NCI-H526 (cell line): ENCODE measurements at places on chromosomes 16 and 17.

- no peak for DNase-seq
Observed at GRCh38 chr17:15963670-15964110, 18.8 kb downstream of the ADORA2B start.

DNA sequence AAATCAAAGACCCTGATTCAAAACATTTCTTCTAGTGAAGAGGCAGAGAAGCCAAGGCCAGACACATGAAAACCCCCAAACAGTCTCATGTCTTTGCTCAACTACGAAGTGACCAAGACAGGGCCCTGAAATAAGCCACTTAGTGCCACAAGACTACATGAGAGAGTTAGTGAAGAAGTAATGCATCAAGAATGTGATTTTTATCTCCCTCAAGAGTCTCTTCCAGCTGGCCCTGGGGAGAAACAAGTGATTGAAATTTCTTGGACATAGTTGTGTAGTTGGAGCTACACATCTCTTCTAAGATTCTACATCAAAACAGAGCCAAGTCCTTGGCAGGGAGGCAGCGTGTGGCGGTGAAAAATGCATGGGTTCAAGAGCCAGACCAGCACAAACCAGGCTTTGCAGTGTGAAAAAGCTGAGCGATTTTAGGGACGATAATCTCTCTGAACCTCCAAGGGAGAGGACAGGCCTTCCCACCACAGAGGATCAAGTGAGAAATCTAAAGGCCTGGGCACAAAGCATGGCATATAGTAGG lies 30.6 kb downstream of the LYRM1 start:
- no peak for DNase-seq

DNA sequence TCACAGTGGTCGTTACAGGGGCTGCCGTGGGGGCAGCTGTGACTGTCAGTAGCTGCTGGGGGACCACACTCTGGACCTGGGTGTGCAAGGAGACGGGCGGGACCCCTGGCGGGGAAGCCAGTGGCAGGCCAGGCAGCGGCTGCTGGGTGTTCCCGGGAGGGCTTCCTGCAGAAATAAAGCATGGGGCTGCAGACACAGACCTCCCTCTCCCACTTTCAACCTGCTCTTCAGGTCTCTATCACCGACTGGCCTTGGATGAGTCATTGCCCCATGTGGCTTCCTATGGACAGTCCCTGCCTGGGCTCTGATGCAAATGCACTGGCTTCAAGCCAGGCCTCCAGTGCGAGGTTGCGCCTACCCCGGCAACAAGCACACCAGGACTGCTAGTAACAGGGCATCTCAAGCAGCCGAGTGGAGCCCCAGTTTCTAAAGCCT lies 17.2 kb downstream of the SREBF1 start:
- peak; percentile 24 for DNase-seq

- DNase-seq = no peak
Observed at GRCh38 chr16:54240271-54241129, 46.1 kb downstream of the IRX3 start.

DNA sequence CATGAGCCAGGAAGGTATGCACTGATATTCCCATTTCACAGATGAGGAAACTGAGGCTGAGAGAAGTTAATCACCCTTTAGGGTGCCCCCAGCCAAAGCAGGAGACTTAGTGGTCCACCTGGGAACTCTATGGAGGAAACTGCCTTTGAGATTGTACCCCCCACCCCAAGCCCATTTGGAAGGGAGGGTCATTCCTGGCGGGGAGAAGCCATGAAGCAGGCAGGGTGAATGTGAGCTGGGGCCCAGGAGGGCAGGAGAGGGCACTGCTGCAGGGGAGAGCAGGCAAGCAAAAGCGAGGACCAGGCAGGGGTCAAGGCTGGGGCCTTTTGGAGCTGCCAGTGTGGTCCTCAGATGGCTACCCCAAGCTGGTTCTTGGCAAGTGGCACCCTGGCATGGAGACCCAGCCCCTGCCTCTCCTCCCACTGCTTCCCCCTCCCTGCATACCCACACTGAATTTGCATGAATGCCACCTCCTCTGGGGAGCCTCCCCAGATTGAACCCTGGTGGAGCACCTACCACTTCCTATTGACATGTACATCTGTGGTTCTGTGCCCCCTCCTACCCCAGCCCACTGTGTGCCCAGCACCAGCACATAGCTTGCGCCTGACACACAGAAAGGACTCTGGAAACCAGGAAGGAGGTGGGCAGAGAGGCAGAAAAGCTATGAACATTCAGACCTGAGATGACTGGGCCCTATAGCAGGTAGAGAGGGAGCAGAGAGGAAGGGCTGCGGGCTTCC lies 965 bp upstream of the TMC6 start:
- no peak for DNase-seq

DNA sequence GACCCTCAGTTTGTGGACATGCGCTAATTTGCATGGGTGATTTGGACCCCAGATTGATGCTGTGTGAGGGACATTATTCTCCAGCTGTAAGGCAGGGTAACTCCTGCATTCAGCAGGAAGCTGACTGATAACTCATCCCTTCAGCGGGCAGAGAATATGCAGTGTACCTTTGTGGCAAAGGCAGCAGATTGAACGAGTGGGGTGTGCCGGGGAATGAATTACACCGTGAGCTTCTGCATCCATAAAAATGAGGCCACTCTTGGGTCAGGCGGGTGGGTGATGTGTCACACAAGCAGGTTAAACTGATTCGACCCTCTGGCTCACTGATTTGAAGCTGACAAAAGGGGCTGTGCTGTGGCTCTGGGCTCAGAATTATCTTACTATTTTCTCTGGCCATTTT lies 128.9 kb upstream of the PMFBP1 start:
- DNase-seq = no peak

DNA sequence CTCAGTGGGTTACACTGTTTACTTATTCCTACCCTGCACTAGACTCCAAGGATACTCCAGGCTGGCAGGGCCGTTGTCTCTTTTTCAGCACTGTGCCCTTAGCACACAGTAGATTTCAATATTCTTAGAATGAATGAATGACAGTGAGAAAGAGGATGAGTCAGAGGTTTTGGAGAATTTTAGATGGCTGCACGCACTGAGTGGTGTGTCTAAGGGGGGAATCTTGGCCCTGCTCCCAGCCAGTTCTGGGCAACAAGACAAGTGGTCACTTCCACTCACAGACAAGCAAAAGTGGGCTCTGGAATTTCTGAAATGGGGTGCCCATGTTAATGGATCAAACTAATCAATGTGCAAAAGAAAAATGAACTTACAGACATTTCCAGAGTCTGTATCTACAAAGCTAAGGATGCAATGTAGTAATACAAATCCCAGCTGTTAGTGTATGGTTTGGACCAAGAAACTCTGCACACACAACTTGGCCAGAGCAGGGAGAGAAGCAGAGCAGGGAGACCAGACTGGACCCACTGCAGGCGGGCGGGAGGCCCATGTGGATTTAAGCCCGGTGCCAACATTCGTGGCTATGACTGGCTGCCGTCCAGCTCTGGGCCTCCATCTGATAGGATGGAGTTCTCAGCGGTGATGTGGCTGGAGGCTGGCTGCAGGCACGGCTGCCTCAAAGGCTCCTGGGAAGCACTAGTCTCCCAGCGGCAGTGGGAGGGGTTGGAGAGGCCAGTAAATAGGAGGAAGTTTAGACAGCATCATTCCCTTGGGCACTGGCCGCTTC lies 95.6 kb upstream of the CDYL2 start:
- no peak for DNase-seq
